HEK293T (cell line): ENCODE measurements at places on chromosomes 1 and 21.
A peak's percentile ranks its signal among the peaks of the same experiment; 100 is the strongest.

GRCh38 chr1:2279817-2280216 lies 51.7 kb downstream of the SKI start:
- DNase-seq: no peak

- no peak for DNase-seq
Measured at GRCh38 chr1:25099343-25099951, 132.9 kb downstream of the SYF2 start.

GRCh38 chr1:156366378-156367166 lies 2.4 kb upstream of the RHBG start:
- DNase-seq: no peak

GRCh38 chr1:177928952-177929351 lies 40.9 kb downstream of the SEC16B start:
- DNase-seq: no peak

- DNase-seq: no peak
Measured at GRCh38 chr21:16794950-16795349, 717.9 kb upstream of the CXADR start.

DNA sequence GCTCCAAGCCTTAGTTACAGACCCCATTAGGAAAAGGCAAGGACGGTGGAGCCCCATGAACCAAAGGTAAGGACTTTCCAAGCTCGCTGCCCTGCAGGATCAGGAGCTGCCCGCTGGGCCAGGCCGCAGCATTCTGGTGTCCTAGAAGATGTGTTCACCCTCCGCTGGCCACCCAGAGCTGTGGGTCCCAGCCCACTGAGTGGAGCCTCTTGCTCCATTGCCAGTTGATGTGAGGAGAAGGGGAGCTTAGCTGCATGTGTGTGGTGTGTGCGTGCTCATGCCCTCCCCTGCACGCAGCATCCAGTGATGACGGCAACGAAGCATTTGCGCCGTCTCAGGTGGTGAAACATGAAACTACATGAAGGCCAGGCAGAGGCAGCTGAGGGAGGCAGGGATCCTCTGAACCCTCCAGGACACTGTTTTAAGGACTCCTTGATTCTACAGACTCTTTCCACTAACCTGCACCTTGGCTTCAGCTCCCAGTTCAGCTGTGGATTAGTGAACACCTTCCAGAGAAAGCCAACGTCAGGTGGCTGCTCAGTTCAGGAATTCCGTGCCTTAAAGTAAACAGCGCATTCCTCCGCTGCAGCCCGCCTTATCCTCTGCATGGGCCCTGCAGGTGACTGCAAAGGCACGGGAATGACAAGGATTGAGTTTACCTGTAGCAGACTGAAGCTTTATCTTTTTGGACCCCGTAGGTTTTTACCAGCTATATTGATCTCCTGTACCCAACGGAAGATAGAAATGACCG lies 48.7 kb downstream of the SMYD2 start:
- no peak for DNase-seq

GRCh38 chr1:177053648-177054047 lies 110.9 kb downstream of the ASTN1 start:
- DNase-seq: no peak

- no peak for DNase-seq
Measured at GRCh38 chr21:37496972-37497371, 130.4 kb downstream of the DYRK1A start.

DNA sequence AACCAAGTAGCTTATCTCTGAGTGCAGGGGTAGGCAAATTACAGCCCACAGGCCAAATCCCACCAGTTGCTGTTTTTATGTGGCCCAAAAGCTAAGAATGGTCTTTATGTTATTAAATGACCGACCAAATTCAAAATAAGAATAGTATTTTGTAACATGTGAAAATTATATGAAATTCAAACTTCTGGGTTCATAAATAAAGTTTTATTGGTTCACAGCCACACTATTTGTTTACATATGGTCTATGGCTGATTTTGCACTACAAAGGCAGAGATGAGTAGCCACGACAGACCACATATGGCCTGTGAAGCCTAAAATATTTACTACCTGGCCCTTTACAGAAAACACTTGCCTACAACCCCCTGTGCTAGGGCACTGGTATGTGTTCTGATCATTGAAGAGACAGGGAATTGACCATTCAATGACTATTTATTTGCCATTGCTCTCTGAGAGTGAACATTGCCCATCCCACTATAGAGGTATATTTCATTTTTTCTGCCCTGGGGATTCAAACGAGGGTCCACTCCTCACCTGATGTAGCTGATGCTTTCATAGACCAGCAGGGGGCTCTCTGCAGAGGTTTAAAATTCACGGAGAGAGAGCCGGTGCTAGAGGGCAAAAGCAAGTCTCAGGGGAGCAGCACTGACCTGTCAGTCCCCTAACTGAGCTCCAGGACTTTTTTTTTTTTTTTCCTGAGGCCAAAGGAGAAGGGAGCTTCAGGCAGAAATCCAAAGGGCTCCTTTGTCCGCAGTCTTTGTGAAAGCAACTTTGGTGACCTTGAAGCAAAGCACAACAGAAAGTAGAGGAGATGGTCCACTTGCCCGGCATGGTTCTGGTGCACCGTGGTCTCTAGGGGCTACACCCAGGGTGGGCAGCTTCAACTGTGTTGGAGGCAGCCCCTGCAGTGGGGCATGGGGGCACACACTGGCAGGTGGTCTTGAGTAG lies 7.3 kb upstream of the GNL2 start:
- DNase-seq: peak; percentile 75

GRCh38 chr1:184190616-184191015 lies 139.1 kb downstream of the TSEN15 start:
- no peak for DNase-seq

DNA sequence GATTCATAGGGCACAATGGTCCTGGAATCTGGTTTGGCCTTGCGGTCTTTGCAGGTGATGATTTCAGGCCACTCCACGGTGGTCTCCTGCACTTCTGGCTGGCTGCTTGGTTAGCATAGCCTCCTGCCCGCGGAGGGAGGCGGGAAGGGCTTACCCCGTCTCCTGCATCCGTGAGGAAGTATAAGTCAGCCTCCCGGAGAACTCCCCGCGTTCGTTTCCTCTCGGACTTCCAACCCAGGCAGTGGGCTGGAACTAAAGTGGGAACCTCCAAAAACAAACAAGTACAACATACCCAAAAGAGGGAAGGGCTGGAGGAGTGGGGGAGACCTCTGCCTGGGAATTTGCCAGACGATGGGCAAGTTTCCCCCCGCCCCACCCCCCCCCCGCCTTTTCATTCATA lies 939 bp upstream of the CCN1 start:
- DNase-seq: no peak

GRCh38 chr1:110495926-110496600 lies 22.9 kb downstream of the KCNA10 start:
- DNase-seq: peak; percentile 92

DNA sequence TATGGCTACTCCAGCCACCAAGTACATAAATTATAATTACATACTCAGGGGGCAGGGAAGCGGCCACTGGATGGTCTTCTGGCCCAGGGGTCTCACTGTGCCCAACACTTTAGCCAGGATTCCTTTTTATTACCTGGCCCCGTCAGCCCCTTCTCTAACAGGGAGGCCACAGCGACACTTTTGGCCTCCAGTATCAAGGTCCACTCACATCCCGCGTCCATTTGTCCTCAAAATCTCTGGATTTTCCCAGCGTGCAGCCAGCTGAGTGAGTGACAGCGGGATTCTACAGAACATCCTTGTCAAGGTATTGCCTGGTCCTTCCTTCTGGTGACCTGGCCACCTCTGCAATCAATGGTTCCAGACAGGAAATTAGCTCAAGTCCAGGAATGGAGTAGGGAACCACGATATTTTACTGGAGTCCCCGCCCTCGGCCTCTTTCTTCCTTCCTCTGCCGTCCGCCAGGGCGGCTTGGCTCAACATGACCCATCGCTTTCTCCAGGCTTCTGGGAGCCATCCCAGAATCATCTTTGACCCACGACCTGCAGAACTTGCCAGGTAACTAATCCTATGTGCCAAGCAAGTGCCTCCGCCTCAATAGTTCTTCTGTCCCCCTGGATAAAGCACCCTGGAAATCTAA lies 2.7 kb upstream of the COL6A2 start:
- DNase-seq: no peak

GRCh38 chr1:48943393-48943792 lies 166.7 kb upstream of the BEND5 start:
- DNase-seq: no peak

DNA sequence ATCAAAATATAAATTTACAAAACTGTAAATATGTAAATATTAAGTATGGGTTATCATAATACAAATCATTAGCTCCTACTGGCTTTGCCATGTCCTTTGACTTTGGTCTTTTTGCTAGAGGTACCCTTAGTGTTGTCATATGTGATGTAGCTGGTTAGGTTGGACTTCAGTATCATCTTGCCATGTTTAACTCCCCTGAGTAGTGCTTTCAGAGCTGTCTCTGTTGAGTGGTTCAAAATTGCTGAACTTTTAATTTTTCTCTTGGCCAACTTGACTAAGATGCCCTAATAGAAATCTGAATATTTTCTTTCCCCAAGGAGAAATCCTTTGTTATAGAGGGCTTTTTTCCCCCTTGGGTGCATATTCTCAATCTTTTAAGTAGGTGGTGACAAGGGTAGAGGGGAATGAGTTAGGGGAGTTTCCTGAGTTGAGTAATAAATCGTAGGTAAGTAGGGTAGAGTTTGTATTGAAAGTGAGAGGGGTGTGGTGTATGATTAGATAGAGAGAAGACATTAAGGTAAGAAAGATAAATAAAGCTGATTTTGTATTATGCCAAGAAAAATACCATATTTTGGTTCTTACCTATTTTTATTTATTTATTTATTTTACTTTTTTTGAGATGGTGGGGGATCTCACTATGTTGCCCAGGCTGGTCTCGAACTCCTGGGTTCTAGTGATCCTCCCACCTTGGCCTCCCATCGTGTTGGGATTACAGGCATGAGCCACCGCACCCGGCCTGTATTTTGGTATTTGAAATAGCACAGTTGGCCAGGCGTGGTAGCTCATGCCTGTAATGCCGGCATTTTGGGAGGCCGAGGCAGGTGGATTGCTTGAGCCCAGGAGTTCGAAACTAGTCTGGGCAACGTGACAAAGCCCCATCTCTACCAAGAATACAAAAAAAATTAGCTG lies 21.8 kb downstream of the RPRD2 start:
- no peak for DNase-seq

DNA sequence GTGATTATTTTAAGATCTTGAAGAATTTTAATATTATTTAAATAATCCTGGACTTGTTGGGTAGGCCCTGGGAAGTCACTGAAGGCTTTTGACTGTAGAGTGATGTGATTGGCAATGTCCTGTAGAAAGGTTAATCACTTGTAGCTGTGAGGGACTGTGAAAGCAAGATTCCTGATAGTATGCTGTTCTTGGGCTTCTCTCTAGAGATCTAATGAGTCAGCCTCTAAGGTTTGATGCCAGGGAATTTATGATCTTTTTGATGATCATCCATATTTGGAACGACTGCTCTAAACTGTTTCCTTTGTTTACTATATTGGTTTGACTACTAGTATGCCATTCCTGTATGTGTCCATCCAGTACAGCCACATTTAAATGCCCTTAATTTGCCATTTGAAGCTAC lies 56.5 kb downstream of the CAMSAP2 start:
- DNase-seq: no peak
